Cerebellar nuclear complex (tissue), 1 donor: ENCODE measurements at places on chromosomes 12 and 14.
A peak's percentile ranks its signal among the peaks of the same experiment; 100 is the strongest.

DNA sequence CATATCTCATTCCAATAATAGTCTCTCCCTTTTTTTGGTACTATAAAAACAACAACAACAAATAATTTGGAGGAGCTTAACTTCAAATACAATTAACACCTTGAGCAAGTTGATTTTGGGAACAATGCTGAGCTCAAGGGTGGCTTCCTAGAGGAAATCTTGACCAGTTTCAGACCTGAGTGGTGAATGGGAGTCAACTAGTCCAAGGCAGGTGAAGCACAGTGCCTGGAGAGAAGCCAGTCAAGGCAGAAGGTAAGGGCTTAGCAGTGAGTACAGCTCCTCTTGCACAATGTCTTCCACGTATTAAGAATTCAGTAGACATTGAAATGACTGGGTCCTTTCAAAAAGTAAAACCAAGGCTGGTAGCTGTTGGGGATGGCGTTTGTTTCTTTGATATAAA, 444.8 kb downstream of the ATP23 start:
- DNase-seq: no peak

- no peak for DNase-seq
Measured at GRCh38 chr14:105152794-105153241, 15.8 kb downstream of the JAG2 start.

- no peak for DNase-seq
Measured at GRCh38 chr14:91154851-91155625, 41.2 kb downstream of the DGLUCY start.

DNA sequence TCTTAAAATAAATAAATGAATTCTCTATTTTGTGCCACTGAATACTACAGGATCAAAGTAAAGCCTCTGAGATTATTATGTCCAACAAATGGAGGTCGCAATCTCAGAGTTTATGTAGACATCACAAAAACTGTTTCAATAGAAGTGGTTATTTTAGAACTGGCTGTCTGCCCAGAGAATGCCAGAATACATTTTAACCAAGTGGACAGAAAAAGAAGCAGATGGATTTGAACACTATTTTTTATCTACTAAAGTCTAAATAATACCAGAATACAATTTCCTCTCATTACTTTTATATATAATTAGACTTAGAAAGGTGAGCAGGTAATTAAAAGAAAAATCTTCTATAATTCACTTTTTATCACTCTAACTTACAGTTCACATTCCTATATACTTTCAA, 118.3 kb downstream of the MED13L start:
- peak; percentile 29 for DNase-seq

- no peak for DNase-seq
Measured at GRCh38 chr12:106329231-106329982, 26.9 kb downstream of the TCP11L2 start.

GRCh38 chr14:104240434-104241157, 102.2 kb downstream of the KIF26A start:
- DNase-seq: no peak
